ENCODE measurements at places on chromosomes 16 and 17. TPM values are rescaled to one million over a fixed set of nuclear protein-coding genes. Genes with fewer than 3 reads are reported as not detected.
A peak's percentile ranks its signal among the peaks of the same experiment; 100 is the strongest.

- DNase-seq: peak; percentile 33
Observed at GRCh38 chr17:32870969-32871368, 6.0 kb downstream of the MYO1D start.

- DNase-seq: no peak
Observed at GRCh38 chr17:2962729-2963128, 100.7 kb downstream of the OR1D5 start.

- no peak for DNase-seq
Observed at GRCh38 chr17:48548523-48549280, 3.8 kb upstream of the HOXB2 start.

DNA sequence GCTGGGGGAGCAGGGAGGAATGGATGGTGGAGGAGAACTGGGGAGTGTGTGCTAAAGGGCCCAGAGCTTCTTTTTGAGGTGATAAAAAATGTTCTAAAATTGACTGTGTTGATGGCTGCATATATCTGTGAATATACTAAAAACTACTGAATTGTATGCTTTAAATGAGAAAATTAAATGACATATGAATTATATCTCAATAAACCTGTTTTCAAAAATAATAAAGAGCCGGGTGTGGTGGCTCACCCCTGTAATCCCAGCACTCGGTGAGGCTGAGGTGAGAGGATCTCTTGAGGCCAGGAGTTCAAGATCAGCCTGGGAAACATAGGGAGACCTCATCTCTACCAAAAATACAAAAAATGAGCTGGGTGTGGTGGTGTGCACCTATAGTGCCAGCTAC lies 16.8 kb downstream of the SRL start:
- no peak for DNase-seq

- DNase-seq: peak; percentile 78
Observed at GRCh38 chr16:58409316-58409973, 17.2 kb downstream of the GINS3 start.

TBC1D3E gene
- total RNA-seq: not detected

TBX21 gene
- total RNA-seq: 0.80 TPM

- peak; percentile 47 for DNase-seq
Observed at GRCh38 chr16:89958068-89958467, 9.5 kb downstream of the DEF8 start.

GRCh38 chr16:86061318-86061695 lies 162.3 kb downstream of the IRF8 start:
- DNase-seq: no peak

DNA sequence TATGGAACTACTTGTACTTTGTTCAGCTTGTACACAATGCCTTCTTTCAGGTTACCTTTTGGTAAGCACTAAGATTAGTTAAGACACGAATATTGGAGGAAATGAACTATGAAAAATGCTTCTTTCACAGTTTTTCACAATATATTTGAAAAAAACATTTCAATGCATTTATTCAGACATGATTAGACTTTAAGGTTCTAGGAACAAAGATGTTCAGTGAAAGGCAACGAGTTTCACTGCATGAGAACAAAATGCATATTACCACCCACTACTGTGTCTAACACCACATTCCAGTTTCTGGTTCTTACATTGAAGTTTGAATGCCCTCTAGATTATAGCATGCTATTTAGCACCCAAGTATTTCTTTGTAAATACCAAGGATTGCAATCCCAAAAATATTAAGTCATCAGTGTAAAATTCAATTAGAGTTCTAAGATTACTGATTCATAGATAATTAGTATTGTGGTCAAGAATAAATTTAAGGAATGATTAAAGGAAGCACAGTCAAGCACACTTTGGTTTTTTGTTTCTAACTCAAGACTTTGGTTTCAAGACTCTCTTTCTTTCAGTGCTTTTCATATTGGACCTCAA lies 261.7 kb downstream of the CEP112 start:
- no peak for DNase-seq

All from left cardiac atrium (tissue), 4 donors.